ENCODE measurements at places on chromosomes 2 and 18.

DNA sequence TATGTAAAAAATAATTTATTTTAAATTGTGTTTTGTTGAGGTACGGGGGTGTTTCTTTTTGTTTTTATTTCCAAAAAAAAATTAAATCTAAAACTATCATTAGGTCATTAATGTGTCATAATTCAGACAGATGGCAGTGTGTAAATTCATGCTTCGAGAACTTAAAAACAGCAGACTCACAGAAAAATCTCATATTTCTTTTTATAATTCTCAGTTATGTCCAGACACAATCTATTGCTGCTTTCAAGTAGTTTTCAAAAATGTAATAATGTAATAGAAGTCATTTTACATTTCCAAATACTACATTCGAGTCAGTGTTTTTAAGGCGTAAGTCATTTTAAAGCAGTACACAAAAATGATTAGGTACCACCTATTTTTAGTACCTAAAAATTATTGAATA lies 14.3 kb downstream of the IKZF2 start:
- DNase-seq = no peak

DNA sequence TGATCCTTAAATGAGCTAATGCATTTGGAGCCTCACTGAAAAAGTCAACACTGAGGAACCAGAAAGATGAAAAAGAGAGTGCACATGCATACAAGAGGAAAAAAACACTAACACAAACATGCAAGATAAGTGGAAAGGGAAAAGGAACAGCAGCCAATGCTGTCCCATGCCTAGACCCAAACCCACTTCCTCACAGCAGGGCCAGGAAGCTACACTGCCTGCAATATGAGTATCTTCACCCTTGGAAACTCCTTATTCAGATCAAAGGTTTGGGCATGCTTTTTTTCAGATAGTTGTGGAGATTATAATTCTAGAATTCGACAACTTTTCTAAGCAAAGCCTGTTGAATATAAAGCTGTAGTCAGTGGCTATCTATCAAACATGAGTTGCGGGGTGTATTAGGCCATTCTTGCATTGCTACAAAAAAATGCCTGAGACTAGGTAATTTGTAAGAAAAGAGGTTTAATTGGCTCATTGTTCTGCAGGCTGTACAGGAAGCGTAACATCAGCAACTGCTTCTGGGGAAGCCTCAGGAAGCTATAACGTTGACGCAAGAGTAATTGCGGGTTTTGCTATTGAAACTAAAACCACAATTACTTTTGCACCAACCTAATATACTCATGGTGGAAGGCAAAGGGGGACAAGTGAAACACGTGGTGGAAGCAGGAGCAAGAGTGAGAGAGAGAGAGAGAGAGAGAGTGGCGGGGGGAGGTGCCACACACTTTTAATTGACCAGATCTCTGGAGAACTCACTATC lies 138.2 kb downstream of the MBD2 start:
- DNase-seq = peak; percentile 80

DNA sequence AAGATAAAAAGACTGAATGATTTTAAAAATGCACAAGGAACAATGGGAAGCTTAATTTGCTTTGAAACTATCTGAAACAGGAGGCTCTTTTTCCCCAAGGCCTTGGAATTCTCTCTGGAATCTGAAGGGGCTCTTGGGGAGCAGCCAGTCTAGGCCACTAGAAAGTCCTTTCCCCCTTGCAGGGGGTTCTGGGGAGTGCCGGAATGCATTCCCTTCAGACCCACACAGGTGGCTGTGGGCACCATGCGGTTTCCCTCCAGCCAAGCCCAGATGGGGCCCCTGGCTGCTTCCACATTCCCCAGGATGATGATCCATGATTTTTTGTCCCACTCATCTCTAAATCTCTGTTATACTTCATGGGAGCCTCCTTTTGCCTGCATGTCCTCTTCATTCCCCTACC lies 10.7 kb downstream of the GPR45 start:
- no peak for DNase-seq

DNA sequence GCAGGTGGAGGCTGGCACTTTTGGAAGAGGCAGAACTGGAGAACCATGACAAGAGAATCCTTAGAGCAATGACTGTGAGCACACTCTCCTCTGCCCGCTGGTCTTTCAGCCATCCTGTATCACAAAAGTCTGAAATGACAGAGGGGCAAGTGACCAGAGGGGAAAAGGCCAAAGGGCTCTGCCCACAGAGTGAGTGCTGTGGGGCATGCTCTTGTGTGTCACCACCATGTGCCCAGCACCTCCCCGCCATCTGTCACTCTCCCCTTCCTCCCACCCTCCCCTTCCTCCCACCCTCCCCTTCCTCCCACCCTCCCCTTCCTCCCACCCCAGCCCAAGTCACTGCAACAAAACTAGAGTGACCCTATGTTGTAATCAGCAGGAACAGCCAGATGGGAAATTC lies 31.9 kb downstream of the DAW1 start:
- DNase-seq = no peak

- no peak for DNase-seq
These were observed 627.5 kb upstream of the SOX11 start for GRCh38 chr2:5064687-5065086.

- peak; percentile 34 for DNase-seq
These were observed 37.4 kb downstream of the ZNF236 start for GRCh38 chr18:76859474-76860339.

- DNase-seq = peak; percentile 16
These were observed 28.6 kb downstream of the IGFBP2 start for GRCh38 chr2:216661639-216662375.

DNA sequence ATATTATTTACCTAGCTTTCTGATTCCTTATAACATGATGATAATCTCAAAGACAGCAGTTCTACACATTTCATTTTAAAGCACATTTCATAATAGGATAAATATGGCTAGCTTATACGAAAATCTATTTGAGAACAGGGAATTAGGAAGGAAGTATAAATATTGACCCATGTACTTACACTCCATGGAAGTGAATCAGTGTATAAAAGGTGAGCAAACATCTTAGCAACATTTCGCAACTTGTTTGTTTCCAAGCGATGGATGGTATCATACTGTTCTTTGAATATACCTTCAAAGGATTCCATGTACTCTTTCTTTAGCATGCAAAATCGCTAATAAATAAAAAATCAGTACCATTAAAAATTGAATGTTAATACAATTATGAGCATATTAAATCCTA lies 53.1 kb downstream of the CWC22 start:
- DNase-seq = no peak

DNA sequence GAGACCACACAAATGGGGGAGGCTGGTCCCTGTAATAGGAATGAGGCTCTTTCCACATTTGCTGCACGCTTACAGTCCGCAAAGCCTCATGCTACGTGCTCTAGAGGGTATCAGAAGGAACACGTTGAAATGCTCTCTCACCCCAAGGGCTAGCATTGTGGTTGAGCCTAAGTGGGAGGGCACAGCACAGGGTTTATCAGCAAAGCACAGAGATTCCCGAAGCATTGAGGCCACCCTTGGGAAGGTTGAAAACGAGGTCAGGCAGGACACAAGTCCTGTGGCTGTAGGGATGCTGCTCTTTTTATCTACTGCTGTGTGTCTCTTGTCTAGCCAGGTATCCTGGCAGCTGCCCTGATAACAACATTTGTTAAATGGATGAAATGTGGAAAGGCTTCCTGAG lies 378.3 kb downstream of the EN1 start:
- DNase-seq = no peak

DNA sequence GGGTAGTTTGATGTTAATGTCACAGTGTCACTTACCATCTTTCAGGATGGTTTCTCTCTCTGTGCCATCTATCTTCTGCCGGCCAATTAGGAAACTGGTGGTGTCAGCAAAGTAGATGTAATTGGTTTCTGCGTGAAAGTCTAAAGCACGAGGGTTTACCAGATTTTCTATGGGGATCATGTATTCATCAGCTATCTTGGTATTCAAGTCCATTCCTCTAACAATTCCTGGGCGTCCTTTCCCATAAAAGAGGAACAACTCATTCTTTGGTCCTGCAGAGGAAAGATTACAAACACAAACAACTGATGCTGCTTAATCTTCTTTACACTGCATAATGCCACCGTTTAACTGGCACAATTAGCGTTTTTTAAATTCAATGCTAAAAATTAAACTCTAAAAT lies 1081.9 kb downstream of the LRP1B start:
- DNase-seq = no peak

DNA sequence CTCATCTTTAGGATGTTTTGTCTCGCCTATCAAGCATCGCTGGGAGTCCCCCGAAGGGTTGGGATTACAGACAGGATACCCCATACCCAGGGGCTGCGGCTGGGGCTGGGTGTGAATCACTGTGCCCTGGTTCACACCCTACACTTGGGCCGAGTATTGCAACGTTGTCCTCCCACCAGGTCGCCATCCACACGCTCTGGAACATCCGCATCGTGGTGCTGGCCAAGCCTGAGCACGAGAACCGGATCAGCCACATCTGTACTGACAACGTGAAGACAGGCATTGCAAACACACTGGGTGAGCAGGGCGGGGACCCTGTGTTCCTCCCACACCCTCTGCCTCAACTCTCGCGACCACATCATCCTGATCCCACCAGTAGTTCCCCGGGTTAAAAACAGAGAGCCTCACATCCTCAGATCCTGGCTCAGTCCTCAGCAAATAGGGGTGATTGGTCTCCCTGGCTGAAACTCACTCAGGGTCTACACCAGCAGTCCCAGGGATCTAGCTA lies 87.3 kb upstream of the ATG16L1 start:
- no peak for DNase-seq

GRCh38 chr18:77833807-77834206 lies 584.2 kb downstream of the GALR1 start:
- DNase-seq = no peak

- no peak for DNase-seq
These were observed 15.0 kb downstream of the LYPD1 start for GRCh38 chr2:132654968-132655367.

DNA sequence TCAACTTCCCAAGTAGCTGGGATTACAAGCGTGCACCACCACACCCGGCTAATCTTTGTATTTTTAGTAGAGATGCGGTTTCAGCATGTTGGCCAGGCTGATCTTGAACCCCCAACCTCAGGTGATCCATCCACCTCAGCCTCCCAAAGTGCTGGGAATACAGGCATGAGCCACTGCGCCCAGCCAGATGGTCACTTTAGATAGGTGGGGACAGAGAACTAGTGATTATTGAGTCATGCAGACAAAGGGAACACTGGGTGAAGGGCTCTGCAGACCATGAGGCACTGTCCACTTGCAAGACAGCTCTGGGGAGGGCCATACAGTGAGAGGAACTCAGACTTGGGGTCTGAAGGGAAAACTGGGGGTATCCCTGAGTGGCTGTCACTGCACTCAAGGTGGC lies 58.4 kb upstream of the POMC start:
- no peak for DNase-seq

- DNase-seq = no peak
These were observed 676.5 kb upstream of the FSHR start for GRCh38 chr2:49830846-49831245.

- DNase-seq = no peak
These were observed 760.0 kb downstream of the EPHA4 start for GRCh38 chr2:220811952-220812570.

DNA sequence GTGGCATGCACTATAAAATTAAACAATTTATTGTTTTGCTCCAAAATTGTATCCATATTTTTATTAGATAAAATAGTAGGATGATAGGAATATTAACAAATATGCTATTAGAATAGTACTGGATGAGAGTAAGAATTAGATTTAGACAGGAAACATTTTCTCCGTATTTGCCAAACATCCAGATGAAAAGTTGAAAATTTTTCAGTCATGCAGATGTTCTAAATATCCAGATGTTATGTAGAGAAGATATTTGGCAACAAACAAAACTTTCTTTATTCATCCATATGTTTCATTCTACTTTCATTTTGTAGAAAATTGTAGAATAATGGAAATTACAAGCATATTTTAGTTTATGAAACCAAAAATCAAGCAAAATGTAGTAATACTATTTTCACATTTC lies 45.2 kb upstream of the NEUROD1 start:
- DNase-seq = no peak

DNA sequence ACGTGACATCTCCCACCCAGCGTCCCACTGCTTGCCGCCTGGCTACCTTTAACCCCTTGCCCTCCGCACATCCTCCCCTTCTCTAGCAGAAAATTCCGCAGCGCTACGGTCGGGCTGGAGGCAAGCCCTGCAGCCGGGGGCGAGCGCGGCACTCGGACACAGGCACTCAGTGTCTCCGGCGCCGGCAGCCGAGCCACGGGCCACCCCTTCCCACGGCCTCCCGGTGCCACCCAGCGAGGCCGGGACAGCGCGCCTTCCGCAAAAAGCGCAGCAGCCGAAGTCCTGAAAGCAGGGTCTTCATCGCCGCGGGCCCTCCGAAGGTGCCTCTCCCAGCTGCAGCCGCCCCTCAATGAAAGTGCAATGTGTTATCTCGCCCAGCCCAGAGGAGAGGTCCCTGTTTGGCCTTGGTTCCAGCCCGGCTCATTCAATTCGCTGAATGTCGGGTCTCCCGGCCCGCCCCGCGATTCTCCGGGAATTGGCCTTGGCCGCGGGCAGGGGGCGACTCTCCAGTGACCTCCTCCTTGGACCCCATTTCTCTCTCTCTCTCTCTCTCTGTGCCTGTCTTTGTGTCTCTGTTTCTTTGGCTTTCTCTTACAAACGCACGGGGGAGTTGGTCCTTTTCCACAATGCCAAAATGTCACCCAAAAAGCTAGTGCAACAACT lies 1.1 kb downstream of the DLGAP1 start:
- no peak for DNase-seq

DNA sequence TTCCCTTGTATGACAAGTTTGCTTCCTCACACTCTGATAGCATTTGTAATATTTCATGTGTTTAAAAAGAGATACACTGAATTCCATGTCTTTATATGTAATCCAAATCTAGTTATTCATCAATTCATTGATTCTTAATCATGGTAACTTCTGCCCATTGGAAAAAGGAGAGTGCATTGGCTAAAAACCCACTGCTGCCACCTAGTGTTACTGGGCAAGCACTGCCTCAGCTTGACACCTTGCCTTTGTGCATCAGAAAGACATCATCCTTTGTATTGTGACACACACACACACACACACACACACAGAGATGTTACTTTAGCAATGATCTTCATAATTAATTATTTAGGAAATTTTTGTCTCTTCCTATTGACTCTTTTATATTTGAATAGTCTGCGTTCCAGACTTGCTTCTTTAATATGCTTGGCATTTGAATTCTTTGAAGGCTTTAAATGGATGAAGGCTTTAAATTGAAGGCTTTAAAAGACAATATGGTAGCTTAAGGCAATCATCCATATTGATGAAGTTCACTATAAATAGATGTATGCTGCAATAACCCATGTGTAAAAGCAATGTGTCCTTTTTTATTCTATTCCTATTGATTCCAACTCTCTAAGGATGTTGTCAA lies 414.2 kb upstream of the CHST9 start:
- peak; percentile 12 for DNase-seq

DNA sequence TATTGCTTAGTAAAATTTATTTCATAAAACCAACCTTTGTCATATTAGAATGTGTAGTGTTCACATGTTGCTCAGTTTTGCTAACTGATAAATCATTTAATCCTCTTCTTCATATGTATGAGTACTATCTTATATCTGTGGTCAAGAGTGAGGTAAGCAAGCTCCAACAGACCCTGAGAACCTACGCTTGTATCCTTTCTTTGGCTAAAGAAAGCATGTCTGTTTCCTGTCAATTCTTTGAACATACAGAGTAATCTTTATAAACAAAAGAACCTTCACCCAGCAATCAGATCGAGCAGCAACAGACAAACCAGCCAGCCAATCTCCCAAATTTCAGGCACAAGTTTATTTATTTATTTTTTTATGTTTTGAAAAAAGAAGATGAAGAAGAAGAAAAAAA lies 6.4 kb downstream of the ADCYAP1 start:
- peak; percentile 93 for DNase-seq

GRCh38 chr18:51867767-51868166 lies 472.2 kb upstream of the DCC start:
- peak; percentile 16 for DNase-seq

Data from Jurkat, Clone E6-1 (cell line).